ENCODE measurements at places on chromosomes 5 and 9.

DNA sequence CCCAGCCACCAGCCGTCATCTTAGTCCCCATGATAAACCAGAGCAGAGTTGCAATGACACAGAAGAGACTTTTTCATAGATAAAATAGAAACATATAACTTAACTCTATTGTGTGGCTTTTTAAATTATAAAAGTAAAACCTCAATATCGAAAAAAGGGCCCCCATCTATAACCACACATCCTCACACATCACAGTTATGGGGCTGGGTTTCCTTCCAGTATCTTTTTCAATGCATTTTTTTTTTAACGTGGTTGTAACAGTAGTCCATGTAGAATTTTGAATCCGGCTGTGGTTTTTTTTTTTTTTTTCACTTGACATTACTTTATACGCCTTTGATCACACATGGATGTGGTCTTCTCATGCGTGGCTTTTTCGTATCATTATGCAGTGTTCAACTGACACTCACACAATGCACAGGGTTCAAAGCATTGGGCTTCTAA lies 77.4 kb downstream of the CFAP77 start:
- no peak for DNase-seq

- no peak for DNase-seq
Measured at GRCh38 chr5:41201082-41201772, 12.1 kb downstream of the C6 start.

GRCh38 chr5:128632264-128632663 lies 94.2 kb upstream of the FBN2 start:
- DNase-seq: no peak

DNA sequence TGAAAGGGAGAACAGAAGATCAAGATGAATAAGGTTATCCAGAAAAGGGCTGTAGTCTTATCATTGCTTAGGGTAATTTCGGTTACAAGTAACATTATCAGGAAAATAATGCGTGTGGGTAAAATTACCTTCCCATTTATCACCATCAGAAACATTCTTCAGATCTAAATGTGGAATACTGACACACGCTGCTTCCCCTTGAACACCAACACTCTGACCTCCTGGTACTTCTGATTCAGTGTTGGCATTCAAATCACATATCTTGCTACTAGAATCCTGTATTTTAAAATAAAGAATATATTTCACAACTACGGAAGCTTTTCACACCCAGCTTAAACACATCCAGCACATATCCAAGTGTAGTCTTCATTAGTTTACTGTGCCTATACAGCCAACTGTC lies 70.2 kb downstream of the PKD2L2 start:
- no peak for DNase-seq

DNA sequence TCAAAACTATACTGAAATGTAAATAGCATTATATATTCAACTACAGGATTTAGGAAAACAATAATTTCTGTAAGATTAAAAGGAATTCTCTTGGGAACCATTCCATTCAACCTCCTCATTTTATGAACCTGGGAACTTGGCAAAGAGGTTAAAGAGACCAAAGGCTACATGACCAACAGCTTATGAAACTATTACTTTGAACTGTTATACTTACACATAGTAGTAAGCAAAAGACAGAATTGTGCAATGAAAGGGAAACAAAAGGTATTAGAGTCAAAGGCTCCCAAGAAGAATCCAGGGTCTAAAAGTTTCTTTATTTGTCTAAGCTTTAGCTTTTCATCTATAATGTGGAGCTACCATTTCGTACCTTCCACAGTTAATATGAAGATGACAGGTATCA lies 7.2 kb downstream of the C9orf72 start:
- no peak for DNase-seq

DNA sequence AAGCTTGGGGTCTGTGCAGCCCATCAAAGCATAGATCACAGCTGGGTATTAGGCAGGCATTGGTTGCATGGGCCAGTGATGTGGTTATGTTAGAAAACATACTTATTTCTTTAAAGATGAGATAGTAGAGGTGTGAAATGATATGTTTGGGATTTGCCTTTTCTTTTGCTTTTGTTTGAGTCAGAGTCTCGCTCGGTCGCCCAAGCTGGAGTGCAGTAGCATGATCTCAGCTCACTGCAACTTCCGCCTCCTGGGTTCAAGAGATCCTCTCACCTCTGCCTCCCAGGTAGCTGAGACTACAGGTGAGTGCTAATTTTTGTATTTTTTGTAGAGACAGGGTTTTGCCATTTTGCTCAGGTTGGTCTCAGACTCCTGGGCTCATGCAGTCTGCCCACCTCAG lies 84.8 kb downstream of the PDE6A start:
- DNase-seq: no peak

DNA sequence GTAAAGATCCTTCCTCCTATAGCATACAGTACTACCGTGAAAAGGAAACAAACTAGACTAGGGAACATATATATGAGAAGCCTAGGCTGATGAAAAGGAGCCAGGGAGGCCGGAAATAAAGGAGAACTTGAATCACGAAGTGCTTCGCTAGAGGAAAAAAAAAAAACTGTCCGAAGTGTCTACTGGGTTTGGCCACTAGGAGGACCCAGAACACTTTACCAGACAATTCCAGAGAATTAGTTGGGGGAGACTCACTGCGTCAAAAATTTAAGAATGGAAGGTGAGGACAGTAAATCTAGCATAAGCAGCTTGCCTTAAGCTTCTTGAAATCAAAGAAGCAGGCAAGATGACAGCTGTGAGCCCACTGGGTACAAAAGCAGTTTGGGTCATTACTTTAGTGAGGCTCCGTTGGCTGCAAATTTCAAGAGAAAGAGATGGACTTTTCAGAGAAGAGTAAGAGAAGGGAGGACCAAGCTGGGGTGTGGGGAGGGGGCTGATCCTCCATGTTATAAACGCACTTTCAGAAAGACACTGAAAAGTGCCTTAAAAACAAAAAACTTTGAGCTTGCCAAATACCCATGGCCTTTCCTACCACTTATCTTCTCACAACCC lies 47.4 kb downstream of the P4HA2 start:
- no peak for DNase-seq

DNA sequence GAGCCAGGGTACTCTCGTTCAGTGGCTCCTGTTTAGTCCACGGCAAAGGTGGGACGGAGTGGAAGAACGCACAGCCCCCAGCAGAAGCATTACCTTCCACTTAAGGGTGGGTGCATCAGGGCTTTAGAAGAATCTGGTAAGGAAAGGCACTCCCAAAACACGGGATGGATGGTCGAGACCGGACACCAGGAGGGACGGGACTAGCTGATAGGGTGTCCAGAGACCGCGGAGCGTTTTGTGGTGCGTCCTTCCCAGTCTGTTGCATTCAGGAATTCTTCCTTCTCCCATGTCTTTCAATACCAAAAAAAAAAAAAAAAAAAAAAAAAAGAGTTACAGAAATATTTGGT lies 545 bp upstream of the CTSV start:
- DNase-seq: no peak

- DNase-seq: no peak
Measured at GRCh38 chr9:133169102-133169501, 5.4 kb upstream of the GBGT1 start.

GRCh38 chr9:24245988-24246387 lies 299.7 kb downstream of the IZUMO3 start:
- DNase-seq: no peak

GRCh38 chr5:128522336-128522735 lies 15.7 kb downstream of the FBN2 start:
- DNase-seq: no peak

DNA sequence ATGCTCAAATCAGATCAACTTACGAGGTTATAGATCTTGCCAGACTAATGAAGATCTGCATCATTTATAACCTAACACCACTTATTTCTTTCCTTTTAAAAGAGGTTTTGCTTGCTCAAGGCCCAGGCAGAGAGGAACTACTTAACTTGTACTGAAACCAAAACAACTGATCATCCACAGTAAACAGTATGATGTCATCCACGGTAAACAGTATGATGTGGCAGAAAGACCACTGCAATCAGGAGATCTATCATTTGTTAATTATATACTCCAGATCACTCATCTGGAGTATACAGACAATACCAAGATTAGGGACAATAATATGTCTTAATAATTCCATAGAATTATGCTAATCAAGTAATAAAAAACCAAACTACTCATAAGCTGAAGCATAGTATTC lies 116.8 kb downstream of the ADAMTS6 start:
- no peak for DNase-seq

DNA sequence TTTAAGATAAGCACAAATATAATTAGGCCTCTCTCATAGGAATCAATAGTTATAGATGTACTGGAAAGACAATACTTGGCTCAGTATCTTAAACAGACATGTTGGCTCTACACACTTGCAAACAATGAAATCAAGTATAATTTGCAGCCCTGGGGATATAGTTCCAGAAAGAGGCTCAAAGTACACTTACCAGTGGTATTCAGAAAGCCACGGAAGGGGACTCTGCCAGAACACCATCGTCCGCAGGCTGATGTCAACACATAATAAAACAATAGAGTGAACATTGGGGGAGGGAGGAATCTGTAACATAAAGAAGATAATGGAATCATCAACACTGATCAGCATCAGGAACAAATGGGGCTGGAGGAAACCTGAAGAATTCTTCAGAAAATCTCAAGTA lies 31.2 kb upstream of the EBF1 start:
- DNase-seq: no peak

GRCh38 chr9:5499157-5499556 lies 11.2 kb upstream of the PDCD1LG2 start:
- DNase-seq: no peak

DNA sequence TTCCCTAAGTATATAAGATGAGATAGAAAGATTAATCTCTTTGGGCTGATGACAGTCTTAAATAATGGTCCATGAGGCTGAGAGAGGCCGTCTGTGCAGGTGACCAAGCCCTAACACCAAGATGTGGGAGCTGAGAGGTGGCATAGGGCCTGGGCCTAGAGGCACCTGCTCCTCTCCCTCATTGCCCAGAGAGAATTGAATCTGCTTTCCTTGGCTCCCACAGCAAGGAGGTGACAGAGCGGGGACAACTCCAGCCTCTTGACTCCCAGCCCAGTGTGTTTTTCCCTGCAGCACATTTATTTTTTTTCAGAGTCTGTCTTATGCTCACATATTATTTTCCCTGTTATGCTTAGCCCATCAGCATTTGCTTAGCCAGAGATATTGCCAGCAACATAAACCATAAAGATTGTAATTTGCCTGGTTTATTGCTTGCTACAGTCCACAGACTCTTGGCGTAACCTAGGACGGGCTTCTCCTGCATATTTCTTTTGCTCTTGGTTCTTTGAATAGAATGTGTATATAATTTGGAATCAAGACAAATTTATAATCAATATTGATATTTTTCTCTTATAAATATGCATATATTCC lies 105.6 kb downstream of the NTRK2 start:
- DNase-seq: no peak

- no peak for DNase-seq
Measured at GRCh38 chr5:38846379-38847011, 683 bp downstream of the OSMR start.

- no peak for DNase-seq
Measured at GRCh38 chr9:99016681-99017387, 73.1 kb downstream of the COL15A1 start.

DNA sequence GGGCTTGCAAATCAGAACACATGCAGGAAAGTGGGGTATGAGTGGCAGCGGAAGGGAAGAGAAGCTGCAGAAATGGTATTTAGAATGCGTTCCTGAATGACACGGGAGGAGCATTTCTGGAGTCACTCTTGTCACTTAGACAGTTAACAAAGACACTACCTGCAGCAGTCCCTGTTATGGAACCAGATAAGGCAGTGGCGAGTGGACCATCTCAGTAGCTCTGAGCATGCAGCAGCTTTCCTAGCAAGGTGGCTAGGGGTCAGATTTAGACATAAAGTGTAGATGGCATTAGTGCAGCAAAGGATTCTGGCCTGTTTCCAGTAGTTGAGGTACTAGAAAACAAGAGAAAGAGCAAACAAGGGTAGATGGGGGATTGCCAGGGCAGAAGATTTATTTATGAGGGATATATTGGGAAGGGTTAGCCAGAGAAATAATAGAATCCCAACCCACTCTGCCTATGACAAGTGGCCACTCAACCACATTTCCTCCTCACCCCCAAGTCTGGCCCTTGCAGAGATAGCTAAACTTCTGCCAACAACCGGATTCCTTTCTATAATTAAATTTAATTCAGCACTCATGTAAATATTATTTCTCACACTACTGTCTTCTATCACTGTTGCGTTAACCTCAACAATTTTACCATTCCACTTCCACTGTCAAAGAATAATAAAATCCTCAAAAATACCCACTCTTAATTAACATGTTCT lies 201.6 kb downstream of the DCP2 start:
- no peak for DNase-seq

DNA sequence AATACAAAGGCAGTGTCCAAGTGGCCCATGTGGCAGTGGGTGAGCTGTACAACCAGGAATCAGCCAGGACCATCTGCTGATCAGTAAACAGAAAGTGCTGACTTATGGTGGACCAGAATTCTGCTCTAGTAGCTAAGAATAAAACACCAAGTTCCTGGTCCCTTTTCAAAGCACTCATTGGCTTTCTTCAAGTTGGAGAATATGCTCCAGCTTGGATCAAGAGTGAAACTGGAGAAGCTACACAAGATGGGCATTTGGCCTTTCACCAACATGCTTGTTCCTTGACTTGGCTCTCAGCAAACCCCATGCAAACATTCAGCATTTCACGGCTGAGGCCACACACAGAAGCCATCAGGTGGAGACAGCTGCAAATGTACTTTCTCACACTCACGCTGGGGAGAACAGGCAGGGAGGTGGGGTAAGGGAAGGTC lies 32.1 kb downstream of the MARCHF3 start:
- DNase-seq: no peak

DNA sequence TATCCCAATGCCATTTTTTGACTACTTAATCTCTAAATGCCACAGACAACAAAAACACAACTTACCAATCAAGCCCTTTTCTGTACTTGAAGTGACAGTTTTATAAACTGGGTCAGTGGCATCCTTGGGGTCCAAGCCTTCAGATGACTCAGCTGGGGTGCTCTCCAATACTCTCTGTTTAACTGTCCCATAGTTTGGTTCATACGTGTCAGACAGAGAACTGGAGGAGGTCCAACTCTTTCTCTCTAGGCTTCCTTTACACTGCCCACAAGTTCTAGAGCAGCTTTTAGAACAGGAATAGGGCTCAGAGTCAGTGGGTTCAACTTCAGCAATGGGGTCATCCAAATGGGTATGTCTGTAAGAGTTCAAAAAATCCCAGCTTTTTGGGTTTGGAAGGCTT lies 166.9 kb downstream of the CDC42SE2 start:
- no peak for DNase-seq

DNA sequence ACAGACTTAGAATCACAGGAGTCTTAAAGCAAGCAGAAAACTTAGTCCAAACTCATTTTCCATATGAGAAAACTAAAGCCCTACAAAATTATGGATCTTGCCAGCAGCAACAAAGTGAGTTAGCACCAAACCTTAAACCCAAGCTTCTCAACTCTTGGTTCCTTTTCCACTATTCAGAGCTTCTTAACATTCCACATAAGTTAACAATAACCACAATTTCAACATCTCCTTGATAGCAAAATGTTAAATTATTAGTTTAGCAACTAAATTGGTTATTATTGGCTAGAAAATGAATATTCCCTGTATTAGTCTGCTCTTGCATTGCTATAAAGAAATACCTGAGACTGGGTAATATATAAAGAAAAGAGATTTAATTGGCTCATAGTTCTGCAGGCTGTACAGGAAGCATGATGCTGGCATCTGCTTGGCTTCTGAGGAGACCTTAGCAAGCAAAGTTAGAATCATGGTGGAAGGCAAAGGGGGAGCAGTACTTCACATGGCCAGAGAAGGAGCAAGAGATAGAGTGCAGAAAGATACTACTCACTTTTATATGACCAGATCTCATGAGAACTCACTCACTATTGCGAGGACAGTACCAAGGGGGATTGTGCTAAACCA lies 26.2 kb upstream of the ARSB start:
- no peak for DNase-seq
